ENCODE measurements at places on chromosomes 5 and 9.

GRCh38 chr9:109918339-109919163 lies 138.6 kb downstream of the PALM2AKAP2 start:
- no peak for DNase-seq

GRCh38 chr9:135655317-135655716 lies 7.8 kb upstream of the LCN9 start:
- DNase-seq = no peak

- no peak for DNase-seq
Observed at GRCh38 chr5:111589316-111589715, 77.0 kb upstream of the STARD4 start.

DNA sequence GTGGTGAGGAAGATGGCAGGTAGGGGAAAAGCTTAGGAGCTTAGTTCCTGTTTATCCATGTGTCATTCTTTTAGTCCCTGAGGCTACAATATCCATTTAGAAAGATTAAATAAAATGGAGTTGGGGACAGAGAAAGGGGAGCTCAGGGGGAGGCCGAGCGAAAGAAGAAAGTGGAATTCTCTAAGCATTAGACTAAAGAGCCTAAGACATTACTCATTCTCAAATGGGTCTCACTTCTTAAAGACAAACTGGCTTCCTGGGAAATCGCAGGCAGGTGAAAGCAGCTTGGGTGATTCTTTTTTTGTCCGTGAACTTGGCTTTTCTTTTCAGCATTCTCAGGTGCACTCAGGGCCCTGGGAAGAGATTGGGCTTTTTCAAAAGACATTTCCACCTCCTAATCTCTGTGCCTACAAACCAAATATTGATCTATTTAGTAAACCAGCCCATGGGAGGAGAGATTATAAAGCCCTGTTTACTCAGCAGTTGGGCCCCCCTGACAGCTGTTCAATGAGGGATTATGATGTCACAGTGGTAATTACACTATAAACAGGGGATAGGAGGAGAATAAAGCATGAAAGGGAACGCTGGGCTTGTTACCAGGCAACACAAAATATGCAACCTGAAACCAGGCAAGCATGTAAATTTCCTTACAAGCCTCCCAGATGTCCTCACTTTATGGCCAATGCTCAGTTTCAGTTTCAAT lies 584.0 kb downstream of the ACTL7B start:
- DNase-seq = no peak

GRCh38 chr5:154766558-154767281 lies 11.5 kb downstream of the LARP1 start:
- DNase-seq = no peak

DNA sequence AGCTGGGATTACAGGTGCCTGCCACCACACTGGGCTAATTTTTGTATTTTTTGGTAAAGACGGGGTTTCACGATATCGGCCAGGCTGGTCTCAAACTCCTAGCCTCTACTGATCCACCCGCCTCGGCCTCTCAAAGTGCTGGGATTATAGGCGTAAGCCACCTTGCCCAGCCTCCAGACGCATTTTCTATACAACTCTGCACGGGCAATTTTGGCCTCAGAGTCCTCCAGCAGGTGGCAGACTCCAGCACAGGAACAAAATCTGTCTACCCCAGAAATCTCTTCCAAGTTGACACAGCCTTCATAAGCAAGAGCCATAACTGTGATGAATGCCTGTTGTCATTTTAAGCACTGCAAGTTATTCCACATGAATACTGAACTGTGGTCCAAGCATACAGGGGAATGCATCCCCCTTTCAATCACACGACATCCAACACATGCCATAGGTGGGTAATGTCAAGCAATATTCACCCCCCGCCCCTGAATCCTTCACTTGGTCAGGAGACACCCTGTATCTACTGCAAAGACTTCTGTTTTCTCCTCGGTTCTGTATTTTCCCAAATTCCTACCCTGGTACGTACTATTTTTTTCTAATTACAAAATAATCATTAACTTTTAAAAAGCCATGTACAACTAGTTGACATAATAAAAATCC lies 50.8 kb downstream of the ALDH7A1 start:
- DNase-seq = peak; percentile 60

DNA sequence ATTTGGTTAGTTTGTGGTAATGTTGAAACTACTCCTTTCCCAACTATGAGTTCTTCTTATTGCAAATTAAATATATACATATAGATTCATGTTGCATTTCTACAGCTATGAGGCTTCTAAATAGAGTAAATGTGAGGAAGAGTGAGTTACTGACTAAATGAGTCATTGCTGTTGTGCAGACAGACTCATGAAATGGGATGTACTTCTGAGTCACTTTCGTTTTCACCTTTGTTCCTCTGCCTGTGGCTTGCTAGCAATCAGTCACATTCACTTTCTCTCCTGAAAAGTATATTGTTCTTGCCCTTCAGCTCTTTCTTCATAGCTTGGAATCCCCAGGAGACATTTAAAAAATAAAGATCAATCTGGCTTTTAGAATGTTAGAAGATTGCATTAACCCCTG lies 295.5 kb upstream of the SMC2 start:
- DNase-seq = peak; percentile 26

DNA sequence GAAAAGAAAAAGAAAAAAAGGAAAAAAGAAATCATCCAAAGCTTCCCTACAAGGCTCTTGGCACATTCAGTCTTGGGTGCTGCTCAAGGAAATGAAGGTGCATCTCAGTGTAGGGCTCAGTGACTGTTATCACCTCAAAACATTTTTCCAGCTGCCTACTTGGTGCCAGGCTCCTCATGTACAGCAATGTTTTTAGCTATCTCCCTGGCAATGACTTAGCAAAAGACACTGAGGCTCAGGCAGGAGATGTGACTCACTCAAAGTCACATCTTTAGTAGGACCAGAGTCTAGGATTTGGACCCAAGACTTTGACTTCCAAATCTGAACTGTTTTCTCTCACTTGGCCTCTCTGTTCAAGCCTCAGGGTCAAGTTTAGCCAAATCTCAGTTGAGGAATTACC lies 264.2 kb downstream of the CRB2 start:
- no peak for DNase-seq

- no peak for DNase-seq
Observed at GRCh38 chr9:110900456-110900855, 137.8 kb downstream of the LPAR1 start.

DNA sequence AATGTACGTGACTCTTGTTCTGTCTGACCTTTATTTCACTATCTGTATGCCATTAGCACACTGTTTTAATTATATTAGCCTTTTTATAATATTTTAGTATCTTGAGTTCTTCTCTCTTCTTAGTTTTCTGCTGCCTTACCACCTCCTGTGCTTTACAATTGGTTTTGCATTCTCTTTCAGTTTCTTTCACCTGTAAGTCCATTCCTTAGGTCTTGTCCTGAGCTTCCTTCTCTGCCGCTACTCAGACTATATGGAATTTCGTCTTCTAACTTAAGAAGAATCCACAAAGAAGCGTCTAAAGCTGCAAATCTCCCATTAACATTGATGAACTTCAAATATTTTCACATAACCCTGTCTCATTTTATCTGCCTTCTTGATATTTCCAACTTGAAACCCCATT lies 642.9 kb downstream of the MAT2B start:
- no peak for DNase-seq

DNA sequence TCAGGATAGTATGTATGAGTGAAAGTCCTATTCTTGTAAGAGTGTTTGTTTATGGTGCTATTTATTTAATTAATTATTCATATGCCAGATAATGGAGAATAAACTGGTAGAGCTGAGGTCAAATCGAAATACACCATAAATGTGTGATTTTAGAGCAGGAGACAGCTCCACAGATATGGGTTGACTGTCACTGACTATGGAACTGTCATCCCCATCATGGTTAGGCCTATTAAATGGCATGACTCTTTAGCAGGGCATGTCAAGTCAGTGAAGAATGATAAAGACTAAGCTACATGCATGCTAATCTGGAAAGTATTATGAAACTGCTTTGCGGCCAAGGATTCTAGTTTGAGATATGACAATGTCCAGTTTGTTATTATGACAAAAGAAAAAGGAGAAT lies 658.6 kb downstream of the ISL1 start:
- DNase-seq = no peak

DNA sequence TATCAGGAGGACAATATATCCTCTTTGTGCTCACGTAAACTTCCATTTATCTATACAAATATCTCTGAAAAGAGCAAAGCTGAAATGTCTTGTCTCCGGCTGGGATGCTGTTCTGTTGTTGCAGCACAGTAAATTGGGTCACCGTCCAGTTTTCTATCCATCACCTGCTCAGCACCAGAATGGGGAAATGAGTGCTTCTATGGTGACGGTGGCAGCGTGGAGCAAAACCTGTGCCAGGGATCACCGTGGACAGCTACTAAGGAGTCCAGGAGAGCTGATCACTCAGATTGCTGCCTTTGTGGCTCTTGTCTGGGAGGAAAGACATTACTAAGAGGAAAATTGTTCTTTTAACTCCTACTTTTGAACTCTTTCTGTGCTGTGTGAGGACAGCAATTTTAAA lies 531.6 kb downstream of the PSAT1 start:
- no peak for DNase-seq

All from NB4 (cell line).